Posterior vena cava (tissue), 2 donors: ENCODE measurements at places on chromosomes 7 and 10. TPM values are rescaled to one million over a fixed set of nuclear protein-coding genes. Genes with fewer than 3 reads are reported as not detected.

GRCh38 chr10:120688928-120689327, 162.2 kb upstream of the WDR11 start:
- no peak for DNase-seq

ZNF804B gene
- total RNA-seq: not detected

NPSR1 gene
- not detected for total RNA-seq

GRCh38 chr10:11528286-11528685, 83.2 kb downstream of the USP6NL start:
- no peak for DNase-seq

DNA sequence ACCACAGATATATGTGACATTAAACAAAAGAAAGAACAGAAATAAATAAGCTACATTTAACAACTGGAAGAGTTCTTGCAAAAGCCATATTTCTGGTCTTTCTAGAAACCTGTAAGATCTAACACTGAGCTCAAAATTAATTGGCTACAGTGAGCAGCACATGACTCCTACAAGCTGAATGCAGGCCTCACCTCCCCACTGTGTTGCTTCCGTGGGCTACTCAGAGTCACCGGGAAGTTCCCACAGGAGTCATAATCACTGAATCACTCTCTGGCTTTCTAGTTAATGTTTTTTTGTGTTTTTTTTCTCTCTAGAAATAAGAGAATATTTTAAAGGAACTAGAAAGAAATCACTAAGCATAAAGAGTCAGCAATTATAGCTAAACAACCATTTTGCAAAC, 10.2 kb upstream of the MRPS24 start:
- no peak for DNase-seq

DNA sequence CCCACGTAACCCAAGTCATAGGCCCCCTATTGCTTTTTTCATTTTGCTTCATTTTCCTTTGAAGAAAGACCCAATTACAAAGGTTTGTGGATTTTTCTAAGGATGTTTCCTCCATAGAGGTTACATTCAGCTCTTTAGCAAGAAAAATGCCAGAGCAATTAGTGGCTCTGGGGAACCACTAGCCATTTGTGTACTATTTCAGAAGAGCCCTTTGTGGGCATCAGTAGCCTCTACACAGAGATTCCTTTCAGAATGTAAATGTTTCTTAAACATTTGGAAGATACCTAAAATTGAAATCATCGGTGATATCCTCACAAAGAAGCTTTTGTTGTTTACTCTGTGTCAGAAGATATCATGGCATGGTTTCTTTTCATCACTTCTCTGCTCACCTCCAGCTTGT, 291.0 kb upstream of the KMT2E start:
- DNase-seq: no peak

- DNase-seq: no peak
Observed at GRCh38 chr7:15463801-15464666, 97.8 kb downstream of the AGMO start.

MEIG1 gene
- total RNA-seq: not detected

- DNase-seq: no peak
Observed at GRCh38 chr10:97514344-97514743, 15.6 kb downstream of the UBTD1 start.

GRCh38 chr7:158765020-158765419, 60.4 kb upstream of the NCAPG2 start:
- DNase-seq: no peak

DNA sequence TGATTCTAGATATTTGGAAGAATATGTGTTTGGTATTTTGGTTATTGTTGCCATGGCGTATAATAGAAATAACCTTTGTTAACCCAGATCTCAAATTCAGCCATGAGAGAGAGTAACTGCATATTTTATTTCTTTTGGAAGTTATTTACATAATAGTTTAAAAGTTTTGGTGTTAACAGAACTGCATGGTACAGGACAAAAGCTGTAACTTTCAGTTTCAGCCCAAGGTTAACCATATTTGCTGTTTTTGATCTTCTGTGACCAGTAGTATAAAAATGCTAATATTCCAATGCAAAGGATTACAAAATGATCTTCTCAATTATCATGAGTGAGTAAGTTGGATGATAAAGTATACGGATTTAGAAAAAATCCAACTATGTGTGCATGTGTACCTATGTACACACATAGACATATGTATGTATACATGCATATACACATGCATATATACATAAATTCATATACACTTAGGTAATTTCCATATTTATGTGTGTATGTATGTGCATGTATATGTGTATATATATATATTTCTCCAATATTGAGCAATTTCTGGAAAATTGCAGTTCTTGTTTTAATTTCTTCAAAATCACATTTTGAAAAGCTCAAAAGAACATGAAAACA, 38.0 kb upstream of the PIP4K2A start:
- DNase-seq: no peak

GRCh38 chr7:51035716-51036115, 253.0 kb upstream of the GRB10 start:
- no peak for DNase-seq

DNA sequence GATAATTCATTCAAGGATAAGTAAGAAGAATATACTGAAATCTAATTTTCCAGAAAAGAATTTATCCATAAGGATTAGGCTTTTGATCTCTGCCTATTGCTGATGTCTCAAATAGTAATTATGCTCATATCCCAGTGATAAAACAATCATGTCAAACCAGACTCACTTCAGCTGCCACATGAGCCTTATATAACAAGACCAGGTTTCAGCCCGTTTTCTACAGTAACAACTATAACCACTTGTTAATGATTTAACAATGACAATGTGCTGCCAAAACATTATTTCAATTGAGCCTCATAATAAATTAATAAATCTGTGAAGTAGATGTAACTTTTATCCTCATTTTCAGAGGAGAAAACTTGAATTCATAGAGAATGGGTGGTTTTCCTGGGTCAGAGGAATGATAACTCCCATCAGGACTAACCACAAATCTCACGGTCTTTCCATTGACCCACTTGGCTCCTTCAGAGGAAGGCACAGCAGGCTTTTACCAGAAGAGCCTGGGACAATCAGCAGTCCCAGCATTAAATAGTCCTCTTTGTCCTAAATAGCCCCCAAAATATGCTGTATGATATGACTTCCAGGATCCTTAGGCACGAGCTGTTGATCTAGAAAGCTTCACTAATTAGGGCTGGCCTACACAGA, 42.5 kb upstream of the SLIT1 start:
- no peak for DNase-seq

- DNase-seq: no peak
Observed at GRCh38 chr10:130105724-130106123, 4.9 kb downstream of the C10orf143 start.
